ENCODE measurements at places on chromosomes 12 and 14. TPM values are rescaled to one million over a fixed set of nuclear protein-coding genes. Genes with fewer than 3 reads are reported as not detected.

TNS2 gene
- total RNA-seq, result 323 TPM

C14orf180 gene
- total RNA-seq, result not detected

KLRC1 gene
- total RNA-seq, result not detected

C14orf39 gene
- 0.31 TPM for total RNA-seq

KLC1 gene
- total RNA-seq, result 337 TPM

- no peak for ATAC-seq
These were observed 19.9 kb downstream of the RPS6KL1 start for GRCh38 chr14:74902941-74903705.

DNA sequence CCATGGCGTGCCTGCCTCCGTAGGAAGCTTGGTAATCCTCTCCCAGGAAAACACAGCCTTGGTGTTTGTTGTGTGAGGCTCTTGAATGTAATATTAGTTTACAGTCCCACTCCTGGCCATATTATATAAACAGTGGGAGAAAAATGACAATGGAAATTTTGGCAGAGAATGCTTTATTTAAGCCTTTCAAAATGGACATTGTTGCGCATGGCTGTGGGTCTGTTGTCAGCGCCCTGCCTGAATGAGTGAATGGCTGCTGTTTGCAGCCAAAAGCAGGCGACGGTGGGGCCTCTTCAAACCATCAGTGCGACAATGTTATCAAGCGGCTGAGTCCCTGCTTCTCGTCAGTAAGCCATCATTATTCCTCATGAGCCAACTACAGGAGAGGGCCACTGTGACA is 201.8 kb upstream of the RMST start:
- ATAC-seq, result no peak

DNA sequence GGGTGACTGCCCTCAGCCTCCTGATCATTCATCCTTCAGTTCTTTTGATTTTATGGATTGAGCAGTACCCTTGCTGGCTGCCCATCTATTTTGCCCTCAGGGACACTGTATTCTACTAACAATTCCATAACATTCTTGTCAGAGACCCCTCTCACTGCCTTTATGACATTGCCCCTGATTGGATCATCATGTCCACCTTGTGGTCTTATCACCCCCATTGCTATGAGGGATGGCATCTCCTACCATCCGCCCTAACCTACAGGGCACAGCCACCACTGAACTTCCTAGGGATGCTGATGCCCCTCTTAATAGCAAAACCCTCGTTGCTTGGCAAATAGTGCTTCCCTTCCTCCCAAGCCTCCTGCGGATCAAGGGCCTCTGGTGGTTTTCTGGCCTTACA is 38.8 kb upstream of the HMGA2 start:
- ATAC-seq, result peak; percentile 34

- peak; percentile 56 for ATAC-seq
These were observed 12.5 kb upstream of the MAP3K9 start for GRCh38 chr14:70821584-70822529.

- ATAC-seq, result peak; percentile 48
These were observed 21.7 kb upstream of the SLC10A1 start for GRCh38 chr14:69818758-69819191.

DNA sequence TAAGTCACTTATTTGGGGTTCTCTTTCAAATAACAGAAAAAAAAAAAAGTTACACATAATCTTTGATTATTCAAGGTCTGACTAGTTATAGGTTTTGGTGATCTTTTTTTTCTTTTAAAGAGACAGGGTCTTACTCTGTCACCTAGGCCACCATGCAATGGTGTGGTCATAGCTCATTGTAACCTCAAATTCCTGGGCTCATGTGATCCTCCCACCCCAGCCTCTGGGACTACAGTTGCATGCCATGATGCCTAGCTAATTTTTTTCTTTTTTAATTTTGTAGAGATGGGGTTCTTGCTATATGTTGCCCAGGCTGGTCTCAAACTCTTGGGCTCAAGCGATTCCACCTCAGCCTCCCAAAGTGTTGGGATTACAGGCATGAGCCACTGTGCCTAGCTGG is 56.5 kb upstream of the CFL2 start:
- no peak for ATAC-seq

DNA sequence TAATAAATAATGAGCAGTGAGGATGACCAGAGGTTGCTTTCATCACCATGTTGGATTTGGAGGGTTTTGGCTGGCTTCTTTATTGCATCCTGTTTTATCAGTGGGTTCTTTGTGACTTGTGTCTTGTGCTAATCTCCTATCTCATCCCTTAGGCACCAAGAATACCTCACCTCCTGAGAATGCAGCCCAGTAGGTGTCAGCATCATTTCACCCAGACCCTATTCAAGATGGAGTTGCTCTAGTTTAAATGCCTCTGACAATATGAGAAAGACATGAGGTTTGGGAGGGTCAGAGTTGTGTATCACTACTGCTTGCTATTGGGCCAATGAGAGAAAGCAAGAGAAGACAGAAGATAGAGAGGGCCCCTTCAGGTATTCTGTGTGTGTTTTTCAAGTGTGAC is 592.2 kb downstream of the ETNK1 start:
- ATAC-seq, result no peak

DNA sequence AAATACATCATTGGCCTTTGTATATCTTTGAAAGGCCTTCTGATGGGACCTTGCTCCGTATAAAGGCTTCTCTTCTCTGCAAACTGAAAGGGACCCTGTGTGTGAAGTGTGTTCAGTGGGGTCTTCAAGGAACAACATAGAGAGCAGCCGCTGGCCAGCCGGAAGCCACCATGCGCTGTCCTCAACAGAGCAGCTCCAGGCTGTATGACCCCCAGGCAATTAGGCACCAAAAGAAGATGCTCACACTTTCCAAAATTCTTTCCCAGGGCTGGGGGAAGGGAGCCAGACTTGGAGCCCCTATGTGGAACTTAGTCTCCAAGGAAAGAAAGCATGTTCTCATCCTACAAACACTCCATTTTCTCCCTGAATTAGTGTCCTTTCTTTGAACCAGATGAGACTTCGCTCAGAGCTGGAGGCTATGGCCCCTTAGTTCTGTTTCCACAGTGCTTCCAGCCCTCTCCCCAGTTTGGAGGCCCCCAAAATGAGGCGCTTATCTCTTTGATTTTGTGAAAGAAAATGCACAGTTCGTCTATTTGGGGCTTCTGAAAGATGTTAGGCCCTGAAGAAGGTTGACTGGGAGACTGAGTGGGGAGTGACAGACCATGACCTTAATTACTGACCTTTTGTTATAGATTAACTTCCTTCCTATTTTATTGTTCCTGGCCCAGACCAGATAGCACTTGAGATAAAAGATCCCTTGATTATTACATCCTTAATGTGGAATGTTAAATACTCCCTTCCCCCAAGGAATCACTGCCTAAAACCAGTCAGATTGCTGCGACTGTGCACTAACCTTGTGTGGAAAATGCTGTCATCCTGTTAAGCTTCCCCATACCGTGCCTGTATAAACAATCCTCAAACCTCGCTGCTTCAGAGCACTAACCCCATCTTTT is 128.3 kb upstream of the FGD4 start:
- no peak for ATAC-seq

GRCh38 chr12:103640831-103641230 is 53.8 kb downstream of the STAB2 start:
- no peak for ATAC-seq

GRCh38 chr12:47992776-47993175 is 11.5 kb downstream of the COL2A1 start:
- ATAC-seq, result no peak

- no peak for ATAC-seq
These were observed 22.7 kb downstream of the OTX2 start for GRCh38 chr14:56787530-56787929.

DNA sequence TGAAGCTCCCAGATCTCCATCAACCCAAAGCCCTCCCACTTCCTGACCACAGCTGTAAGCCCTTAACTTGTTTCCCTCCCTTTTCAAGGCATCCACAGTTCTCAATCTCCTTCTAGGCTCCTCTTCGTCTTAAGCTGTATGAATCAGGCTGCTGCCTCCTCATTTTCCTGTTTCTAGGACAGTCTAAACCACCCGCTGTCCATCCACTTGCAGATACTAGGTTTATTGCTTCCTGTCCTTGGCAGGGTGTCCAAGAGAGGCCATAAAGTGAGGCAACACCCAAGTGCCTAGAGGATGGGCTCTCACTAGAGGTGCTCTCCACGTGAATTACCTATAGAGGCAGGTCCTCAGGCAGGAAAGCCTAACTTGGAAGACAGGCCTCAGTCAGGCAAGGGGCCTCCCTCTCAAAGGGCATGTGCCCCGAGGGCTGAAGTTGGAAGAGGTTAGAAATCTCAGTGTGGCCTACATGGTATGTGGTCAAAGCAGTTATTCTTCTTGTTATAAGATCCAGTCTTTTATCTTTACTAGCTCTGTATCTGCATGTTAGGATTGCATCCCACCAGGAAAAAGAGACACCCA is 8.8 kb upstream of the TMEM106C start:
- no peak for ATAC-seq

- ATAC-seq, result no peak
These were observed 227.5 kb upstream of the LMO3 start for GRCh38 chr12:16833376-16834015.

DNA sequence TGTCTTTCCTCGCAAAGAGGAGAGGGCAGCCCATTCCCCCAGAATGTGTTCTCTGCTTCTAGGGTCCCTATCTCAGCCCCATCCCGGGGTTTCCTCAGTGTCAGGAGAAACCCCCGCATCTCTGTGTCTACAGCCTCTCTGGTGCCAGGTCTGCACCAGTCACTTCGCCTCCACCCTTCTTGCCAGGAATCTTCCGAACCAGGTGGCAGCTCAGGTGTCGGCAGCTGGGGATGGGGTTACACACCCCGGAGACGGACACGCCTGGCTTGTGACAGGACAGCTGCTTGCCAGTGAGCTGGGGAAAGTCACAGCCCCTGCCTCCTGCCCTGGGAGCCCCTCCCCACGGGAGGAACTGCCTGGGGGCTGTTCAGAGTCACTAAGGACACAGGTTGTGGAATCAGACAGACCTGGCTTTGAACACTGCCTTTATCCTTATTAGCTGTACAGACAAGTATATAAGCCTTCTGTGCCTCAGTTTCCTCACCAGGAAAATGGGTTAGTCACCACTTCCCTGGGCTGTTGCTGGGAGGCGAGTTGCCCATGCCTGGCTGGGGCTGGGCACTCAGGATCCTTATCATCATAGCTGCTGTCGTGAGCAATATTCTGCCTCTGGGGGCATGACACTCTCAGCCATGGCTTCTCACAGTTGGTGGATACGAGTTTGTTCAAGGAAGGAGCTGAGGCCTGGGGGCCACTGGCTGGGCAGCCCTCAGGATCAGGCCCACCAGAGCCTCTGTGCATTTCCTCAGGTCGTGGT is 10.8 kb downstream of the HIP1R start:
- no peak for ATAC-seq

DNA sequence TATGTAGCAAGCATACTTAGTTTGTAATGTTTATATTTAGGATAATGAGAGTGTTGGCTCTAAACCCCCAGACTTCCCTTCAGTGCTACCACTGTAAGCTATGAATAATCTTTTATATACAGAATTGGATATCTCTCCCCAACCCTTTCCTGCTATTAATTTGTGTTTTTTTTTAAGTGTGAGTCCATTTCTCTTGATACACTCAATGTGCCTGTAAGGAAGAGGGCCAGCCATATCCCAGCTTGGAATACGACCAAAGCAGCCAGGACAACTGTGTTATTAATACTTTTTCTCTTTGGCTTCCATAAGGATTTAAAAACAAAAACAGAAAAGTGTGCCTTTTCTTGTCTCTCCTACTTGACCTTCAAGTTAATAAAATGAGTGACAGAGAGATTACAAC is 116.7 kb downstream of the SNAPC1 start:
- ATAC-seq, result no peak

GRCh38 chr14:77027538-77028383 is 747 bp downstream of the IRF2BPL start:
- peak; percentile 14 for ATAC-seq

DNA sequence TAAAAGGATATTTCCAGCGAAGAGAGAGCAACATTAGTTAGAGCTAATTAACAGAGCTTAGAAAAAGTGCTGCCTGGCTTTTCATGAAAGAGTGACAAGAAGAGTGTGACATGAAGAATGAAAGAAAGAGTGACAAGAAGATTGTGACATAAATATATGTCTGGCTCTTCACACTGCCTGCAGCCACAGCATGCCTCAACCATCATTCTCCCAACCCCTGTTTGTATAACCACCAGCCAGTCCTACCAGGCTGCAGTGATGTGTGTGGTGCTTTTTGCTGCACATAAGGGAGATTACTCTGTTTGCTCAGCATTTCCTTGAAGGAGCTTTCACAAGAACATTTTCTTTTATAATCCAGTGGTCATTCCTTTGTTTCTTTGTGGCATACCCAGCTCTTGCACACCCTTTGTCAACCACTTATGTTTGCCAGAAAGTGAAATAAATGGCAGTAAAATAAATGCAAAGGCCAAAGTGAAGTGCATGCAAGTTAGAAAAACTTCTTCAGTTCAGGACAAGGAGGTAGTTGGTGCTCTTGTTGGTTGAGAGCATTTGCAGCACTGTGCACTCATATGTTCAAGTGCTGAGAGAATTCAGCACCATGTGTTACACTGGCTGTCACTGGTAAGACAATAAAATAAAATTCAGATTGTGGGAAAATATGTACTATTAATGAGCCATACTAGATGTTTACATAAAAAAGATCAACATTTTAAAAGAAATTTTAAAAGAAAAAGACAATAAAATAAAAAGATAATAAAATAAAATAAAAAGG is 50.6 kb downstream of the KIF21A start:
- no peak for ATAC-seq

GRCh38 chr14:68770051-68770450 is 22.8 kb downstream of the ZFP36L1 start:
- no peak for ATAC-seq

Data from gastroesophageal sphincter (tissue), 4 donors.